Kidney epithelial cell (primary cell): ENCODE measurements at places on chromosomes 3 and 15.
A peak's percentile ranks its signal among the peaks of the same experiment; 100 is the strongest.

DNA sequence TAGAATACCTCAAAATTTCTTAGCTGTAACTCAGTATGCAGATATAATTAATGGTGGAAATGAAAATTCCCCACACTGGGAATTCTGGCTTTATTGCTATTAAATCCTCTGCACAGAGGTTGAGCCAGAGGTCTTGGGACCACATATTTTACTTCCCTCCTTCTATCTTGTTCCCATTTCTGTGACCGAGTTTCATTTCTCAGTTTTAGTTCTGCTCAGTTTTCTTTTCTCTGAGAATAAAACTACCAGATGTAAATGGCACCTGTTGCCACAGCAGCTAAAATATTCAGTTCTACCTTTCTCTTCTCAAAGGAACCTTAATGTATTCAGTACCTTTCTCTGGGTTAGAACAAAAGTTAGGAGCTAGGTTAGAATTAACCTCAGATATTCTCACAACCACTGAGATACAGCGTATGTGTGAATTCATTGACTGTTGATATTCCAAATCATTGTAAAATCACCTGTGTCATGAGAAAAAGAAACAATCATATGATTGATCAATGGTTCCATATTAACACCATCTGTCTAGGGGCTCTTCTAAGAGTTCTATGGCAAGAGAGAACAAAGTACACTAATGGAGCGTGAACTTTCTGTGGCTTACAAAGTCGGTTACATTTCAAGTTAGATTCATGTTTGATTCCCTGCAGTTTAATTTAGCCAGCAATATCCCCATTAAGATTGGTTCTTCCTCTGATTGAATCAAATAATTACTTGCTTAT is 374.1 kb downstream of the EFHB start:
- no peak for DNase-seq

GRCh38 chr3:109188741-109189140 is 52.2 kb downstream of the C3orf85 start:
- DNase-seq: no peak

- DNase-seq: no peak
Measured at GRCh38 chr15:69511015-69511414, 58.4 kb downstream of the RPLP1 start.

DNA sequence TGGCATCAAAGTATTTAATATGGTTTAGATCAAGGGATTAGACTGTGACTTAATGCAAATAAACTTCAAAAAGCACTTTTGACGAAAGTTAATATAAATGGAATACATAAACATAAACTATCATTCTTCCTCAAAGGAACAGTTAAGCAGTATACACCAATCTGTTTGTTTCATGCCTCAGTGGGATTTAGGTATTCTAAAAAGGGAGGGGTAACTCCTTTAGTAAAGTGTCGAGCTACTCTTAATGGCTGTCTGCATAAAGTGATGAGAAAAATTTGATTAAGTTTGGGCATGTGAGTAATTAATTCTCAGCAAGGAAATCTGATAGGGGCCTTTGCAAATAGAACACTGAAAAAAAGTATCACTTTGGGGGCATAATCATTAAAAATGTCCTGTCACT is 176.9 kb downstream of the FRMD5 start:
- DNase-seq: no peak

DNA sequence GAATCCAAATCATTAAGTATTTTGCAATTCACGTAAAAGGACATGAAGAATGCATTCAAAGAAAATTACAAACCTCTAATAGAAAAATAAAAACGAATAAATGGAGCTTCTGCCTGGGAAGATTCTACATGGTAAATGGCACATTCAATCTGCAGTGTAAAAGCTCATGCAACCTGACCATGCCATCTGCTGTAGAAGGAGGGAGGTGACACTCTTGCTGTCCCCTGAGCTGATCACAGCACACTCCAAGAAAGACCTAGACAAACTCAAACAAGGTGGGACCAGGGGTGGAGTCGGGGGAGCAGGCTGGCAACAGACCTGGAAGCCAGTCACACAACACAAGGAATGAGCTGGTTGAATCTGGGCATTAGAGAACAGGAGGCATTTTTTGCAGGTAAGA is 101.8 kb downstream of the BDH1 start:
- DNase-seq: no peak

GRCh38 chr3:45646051-45646585 is 43.1 kb upstream of the SACM1L start:
- DNase-seq: no peak

DNA sequence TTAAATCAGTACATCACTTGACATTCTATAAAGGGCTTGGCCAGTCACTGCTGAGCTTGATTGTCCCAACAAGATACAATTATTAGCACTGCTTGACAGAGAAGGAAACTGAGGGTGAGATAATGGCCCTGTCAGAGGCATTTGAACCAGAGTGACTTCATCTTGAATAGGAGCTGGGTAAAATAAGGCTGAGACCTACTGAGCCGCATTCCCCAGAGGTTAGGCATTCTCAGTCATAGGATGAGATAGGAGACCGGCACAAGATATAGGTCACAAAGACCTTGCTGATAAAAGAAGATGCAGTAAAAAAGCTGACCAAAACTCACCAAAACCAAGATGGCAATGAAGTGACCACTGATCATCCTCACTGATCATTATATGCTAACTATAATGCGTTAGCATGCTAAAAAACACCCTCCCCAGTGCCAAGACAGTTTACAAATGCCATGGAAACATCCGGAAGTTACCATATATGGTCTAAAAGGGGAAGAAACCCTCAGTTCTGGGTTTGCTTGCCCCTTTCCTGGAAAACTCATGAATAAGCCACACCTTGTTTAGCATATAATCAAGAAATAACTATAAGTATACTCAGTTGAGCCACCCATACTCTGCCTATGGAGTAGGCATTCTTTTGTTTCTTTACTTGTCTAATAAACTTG is 239.1 kb upstream of the SETMAR start:
- no peak for DNase-seq

- peak; percentile 47 for DNase-seq
Measured at GRCh38 chr3:22988566-22988965, 214.6 kb upstream of the UBE2E2 start.

DNA sequence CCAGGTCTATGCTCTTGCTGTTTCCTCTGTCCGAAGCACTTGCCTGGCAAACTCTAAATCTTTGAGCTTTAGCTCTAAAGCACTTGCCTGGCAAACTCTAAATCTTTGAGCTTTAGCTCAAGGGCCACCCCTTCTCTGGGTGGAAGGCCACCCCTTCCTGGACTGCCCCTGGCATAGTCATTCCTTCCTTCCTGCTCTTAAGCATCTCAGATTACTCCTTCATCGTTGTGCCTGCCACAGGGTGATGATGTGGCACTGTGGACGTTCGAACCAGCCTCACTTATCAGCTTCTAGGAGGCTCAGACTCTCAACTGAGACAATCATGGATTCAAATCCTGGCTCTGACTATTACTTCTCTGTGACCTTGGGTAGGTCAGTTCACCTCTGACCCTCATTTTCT is 10.5 kb upstream of the CRABP1 start:
- no peak for DNase-seq

GRCh38 chr15:32099097-32099785 is 68.9 kb downstream of the CHRNA7 start:
- DNase-seq: no peak

DNA sequence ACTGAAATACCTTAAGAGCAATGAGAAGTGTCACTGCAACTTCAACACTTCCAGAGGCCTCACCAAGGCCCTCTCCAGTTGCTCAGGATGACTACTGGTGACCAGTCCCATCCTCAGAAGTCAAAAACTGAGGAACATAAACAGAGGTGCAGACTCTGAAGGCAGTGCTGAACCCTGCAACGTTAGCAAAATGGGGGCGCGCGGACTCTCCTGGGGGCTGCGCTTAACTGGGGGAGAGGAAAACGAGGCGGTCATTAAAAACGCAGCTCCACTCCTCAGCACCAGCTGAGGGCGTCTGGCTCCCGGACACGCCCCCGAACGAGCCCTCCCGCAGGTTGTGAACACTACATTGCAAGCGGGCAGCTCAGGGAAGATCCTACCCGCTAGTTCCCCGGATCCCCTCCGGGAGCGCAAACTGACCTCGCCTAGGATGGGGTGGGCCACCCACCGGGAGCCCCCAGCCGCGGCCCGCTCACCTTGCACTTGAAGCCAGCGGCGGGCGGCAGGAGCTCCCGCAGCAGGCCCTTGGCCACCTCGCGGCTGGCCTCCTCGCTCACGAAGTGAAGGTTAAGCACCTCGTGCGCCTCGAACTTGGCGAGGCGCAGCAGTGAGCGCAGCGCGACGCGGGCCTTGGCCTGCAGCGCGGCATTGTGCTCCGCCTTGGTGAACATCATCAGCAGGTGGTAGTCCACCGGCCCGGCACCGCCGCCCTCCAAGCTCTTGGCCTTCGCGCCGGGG is 711 bp downstream of the XXYLT1 start:
- no peak for DNase-seq

DNA sequence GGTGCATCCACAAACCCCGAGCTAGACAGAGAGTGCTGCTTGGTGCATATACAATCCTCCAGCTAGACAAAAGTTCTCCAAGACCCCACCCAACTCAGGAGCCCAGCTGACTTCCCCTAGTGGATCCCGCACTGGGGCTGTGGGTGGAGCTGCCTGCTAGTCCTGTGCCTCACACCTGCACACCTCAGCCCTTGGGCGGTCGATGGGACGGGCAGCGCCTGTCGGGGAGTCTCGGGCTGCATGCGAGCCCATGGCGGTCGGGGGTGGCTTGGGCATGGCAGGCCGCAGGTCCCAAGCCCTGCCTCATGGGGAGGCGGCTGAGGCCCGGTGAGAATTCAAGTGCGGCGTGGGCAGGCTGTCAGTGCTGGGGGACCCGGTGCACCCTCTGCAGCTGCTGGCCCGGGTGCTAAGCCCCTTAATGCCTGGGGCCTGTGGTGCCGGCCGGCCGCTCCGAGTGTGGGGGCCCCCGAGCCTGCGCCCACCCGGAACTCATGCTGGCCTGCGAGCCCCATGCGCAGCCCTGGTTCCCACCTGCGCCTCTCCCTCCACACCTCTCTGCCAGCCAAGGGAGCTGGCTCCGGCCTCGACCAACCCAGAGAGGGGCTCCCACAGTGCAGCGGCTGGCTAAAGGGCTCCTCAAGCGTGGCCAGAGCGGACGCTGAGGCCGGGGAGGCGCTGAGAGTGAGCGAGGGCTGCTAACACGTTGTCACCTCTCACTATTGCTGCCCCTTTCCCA is 31.0 kb downstream of the ZNF589 start:
- DNase-seq: no peak

GRCh38 chr3:138944929-138945708 is 1.8 kb downstream of the FOXL2 start:
- no peak for DNase-seq

- DNase-seq: no peak
Measured at GRCh38 chr3:76726034-76726433, 313.9 kb upstream of the ROBO2 start.

DNA sequence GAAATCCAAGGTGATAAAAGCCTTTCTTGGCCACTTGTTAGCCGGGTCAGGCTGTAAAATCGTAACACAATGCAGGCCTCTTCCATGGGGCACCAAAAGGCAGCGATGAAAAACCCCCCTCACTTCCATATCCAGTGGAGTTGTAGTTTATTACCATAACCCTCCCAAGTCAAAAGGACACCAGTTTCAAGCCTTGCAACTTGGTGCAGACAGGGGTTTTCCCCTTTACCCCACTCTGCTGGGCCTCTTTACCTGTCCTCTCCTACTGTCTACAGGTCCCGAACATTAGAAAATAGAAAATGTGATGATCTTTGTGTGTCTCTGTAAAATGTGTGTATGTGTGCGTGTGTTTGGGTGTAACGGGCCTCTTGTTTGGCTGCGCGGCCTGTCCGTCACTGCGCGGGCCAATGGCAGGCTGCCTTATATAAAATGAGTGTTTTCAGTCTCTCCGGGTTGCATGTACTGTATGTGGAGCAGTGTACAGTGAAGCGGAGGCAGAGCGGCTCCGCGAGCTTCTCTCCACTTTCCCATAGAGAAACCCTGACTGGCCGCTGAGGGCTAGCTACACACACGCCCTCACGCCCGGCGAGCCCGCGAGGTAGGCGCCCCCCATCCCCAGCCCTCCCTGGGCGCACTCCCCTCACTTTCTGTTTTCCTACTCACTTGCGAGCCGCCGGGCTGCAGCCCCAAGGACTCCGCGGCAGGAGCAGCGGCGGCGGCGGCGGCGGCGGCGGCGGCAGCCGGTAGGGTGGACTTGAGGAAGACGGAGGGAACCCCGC is at the start of gene BBX:
Gene BBX, plus strand, starts transcription at position 453 of the 779 bp plus-strand sequence. CDS start 187,499 bp downstream, outside the sequence.
- peak; percentile 76 for DNase-seq
